ENCODE measurements at places on chromosomes 4 and X.

DNA sequence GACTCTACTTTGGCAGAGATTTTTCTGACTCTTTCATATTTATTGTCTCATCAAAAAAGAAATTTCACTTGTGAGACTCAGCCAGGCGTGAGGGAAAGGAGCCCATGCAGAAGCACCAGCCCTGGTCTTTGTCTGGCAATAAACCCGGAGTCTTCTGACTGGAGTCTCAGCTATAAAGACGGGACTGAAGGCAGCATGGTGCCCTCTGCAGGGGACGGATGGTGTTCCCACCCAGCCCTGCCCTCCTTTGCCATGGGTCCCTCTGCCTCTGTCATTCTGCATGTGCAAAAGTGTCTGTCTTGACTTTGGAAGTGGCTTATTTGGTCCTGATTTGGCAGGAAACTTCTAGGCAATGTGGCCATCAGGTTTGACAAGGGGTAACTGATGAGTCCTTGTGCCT, 14.2 kb downstream of the ZNF185 start:
- DNase-seq: no peak

DNA sequence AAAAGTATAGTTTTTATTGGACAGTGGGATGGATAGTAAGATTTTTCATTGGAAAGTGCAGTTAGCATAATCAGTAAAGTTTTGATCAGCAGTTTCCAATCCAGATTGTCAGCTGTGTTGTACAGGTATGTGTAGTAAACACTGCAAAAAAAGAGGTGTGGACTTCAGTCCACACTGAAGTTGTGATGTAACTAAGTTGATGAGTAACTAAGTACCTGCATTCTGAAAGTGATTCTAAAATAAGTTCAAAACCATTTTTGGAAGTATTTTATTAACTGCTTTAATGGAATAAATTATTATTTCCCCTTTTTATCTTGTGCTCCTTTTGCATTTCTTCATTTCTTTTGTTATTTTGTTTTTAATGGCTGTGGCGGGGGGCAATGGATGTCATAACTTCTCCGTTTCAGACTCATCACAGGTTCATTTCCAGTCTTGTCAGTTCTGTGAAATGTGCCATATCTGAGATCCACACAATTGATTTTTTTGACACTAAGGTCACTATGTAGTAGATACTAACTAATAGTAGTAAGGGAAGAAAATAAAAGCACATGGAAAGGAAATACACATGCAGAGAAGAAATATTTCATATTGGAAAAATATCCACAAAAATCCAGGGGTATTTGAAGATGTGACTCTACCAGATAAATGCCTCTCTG, 247.5 kb downstream of the GABRG1 start:
- no peak for DNase-seq

- DNase-seq: no peak
These were observed 310.8 kb downstream of the AFF2 start for GRCh38 chrX:148811236-148811635.

DNA sequence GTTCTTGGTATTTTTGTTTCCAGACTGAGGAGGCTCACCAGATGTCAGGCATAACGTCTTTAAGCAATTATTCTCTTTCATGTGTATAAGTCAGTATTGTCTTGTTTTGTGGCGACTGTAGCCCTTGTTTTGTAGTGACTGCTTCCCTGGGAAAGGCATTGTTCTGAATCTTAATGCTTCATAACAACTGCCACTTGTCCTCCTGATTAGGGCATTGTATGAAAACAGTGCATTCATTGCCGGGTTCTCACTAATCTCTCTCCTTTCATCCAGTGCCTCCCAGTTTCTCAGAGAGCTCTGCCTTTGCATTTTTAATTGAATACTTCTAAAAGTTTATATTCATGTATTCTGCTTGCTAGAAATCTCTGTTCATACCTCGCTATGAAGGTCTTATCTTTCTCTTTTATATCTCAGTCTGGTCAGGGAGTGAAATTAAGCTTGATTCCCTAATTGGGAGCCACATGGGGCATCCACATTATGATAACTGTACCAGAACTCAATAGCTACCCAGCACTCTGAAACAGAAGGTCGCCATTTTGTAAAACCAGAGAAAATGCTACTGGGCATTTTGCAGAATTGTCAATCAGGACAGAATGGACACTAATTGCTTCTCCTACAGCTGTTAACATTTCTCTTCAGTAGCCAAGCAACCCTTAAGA, 149.8 kb downstream of the GBA3 start:
- no peak for DNase-seq

DNA sequence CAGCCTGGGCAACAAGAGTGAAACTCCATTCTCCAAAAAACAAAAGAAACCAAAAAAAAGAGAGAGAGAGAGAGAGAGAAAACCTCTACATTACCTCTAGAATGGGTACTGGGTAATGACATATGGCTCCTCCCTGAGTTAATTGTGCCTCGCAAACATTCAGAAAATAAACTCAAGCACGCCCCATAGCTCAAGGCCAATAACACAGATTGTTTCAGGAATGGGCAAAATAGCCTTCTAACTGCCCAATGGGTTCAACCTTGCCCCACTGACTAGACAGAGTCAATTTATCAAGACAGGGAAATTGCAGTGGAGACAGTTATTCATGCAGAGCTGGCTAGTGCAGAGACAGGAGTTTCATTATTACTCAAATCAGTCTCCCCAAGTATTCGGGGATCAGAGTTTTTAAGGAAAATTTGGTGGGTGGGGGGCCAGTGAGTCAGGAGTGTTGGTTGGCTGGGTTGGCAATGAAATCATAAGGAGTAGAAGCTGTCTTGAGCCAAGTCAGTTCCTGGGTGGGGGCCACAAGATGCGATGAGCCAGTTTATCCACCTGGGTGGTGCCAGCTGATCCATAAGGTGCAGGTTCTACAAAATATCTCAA, 25.1 kb downstream of the NIPAL1 start:
- no peak for DNase-seq

- no peak for DNase-seq
These were observed 818.1 kb downstream of the FSTL5 start for GRCh38 chr4:161345741-161346140.

DNA sequence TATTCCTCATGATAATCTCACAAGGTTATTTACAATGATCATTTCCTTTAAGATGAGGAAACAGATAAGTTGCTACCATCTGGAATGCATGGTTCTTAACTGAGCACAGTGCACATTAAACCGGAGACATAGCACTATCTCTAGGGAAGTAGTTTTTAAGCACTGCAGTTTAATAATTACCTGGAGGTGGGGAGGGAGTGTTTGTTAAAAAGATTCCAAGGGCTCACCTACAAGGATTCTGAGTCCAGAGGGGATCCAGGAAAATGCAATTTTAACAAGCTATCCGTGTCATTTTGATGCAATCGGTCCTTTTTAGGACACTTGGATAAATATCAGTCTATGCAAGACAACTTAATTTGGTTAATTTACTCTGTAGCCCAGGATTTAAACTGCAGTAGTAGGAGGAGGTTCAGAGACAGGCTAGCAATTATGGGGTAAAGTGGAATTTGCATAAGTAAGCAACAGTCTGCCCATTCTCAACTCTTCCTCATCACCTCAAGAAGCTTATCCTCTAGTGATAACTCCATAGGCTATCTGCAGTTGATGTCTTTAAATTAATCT, 2.8 kb upstream of the PDLIM5 start:
- no peak for DNase-seq

Data from ACHN (cell line).